ENCODE measurements at places on chromosomes 1 and 21.
A peak's percentile ranks its signal among the peaks of the same experiment; 100 is the strongest.

DNA sequence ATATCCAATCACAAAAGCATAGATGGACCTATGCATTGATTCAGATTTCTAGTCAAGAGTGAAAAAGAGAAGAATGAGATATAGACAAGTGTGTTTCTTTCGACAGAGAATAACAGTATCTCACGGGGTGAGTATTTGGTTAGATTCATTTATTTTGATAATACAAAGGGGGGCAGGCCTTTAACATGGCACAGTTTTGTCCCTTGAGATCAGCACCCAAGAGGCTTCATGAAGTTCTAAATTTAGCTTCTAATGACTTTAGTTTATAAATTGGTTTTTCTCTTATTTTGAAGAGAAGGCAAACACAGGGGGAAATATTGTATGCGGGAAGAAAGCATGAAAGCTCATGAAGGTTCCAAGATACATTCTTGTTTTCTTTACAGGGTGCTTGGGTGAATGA is at the start of gene OR1C1:
TSS of gene OR1C1 (minus strand) at position 101 of the 400 bp plus-strand sequence. CDS start 2,150 bp downstream, outside the sequence.
- no peak for DNase-seq

GRCh38 chr1:1285611-1286311 is 5.5 kb downstream of the SCNN1D start:
- peak; percentile 44 for DNase-seq

GRCh38 chr1:205456868-205457745 is 1.3 kb upstream of the BLACAT1 start:
- DNase-seq = no peak

GRCh38 chr1:25760871-25761270 is 39.1 kb upstream of the SELENON start:
- no peak for DNase-seq

GRCh38 chr1:89894210-89895201 is 73.7 kb downstream of the LRRC8D start:
- DNase-seq = no peak

- no peak for DNase-seq
These were observed 6.9 kb upstream of the SRP9 start for GRCh38 chr1:225770561-225771248.

- DNase-seq = no peak
These were observed 51.4 kb downstream of the RHBG start for GRCh38 chr1:156420205-156421061.

- DNase-seq = no peak
These were observed 67.3 kb downstream of the URB2 start for GRCh38 chr1:229693129-229693900.

- DNase-seq = no peak
These were observed 69.6 kb downstream of the LHX4 start for GRCh38 chr1:180299479-180300221.

DNA sequence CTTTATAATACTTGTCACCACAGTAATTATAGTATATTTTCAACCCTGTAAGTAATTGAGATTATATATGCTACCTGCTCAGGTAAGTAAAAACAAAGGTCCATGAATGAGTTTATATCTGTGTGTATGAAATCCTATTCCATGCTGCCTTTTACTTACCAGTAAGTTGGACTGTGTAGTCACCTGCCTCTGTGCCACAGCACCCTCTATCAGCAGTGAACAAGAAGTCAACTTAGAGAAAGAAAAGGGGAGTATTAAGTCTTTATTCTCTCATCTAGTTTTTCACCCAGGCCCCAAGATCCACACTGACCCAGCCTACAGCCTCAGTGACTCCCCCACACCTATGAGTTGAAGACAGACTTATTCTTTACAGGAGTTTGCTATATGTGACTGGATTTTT is 36.9 kb upstream of the IFI16 start:
- no peak for DNase-seq

DNA sequence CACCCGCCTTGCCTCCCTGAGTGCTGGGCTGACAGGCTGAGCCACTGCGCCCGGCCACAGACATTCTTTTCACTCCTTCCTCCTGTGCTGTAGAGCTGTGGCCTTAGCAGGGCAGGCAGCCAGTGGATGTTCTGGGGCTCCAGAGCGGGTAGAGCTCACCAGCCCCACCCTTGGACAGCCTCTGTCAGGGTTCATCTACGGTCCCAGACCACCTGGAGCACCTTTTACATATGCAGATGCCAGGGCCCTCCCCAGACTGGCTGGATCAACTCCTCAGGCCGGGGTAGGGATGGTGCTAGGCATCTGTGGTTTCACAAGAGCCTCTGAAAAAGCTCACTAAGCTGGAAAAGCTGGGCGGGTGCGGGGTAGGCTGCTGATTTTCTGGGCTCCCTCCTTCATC is 4.6 kb downstream of the ATP13A2 start:
- no peak for DNase-seq

DNA sequence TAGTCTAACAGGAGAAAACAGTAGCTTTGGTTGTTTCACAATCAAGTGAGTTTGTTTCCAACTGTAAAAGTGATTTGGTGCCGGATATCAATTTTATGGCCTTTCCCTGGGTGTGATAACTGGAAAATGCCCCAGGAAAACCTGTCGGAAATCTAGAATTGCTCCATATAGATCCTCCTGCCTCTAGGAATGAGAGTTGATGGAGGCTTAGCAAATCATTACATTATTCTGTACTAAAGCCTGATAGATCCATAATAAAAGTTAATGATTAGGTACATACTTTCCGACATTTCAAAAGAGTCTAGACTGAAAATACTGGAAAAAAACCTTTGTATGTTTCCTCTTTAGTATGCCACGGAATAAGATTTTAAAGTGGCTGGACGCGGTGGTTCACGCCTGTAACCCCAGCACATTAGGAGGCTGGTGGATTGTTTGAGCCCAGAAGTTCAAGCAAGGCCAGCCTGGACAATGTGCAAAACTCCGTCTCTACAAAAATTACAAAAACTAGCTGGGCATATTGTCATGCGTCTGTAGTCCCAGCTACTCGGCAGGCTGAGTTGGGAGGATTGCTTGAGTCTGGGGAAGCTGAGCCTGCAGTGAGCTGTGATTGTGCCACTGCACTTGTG is 70.0 kb upstream of the SLC45A1 start:
- DNase-seq = no peak

DNA sequence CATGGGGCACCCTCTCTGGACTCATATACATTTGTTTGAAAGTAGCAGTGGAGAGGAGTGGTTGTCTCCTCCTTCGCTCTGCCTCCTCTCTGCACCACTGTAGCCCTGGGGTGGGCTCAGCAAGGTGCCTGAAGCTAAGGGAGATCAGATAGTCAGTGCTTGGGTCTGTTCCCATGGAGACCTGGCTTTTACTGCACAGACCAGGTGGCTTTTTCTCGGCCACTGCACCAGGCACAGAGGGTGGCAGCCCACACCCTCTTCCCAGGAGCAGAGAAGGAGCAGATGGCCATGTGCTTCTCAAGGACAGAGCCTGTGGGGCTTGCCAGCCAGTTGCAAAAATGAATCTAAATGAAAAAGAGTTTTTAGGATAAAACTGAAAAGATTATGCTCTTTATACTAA is 123.4 kb upstream of the KCNK1 start:
- DNase-seq = no peak

DNA sequence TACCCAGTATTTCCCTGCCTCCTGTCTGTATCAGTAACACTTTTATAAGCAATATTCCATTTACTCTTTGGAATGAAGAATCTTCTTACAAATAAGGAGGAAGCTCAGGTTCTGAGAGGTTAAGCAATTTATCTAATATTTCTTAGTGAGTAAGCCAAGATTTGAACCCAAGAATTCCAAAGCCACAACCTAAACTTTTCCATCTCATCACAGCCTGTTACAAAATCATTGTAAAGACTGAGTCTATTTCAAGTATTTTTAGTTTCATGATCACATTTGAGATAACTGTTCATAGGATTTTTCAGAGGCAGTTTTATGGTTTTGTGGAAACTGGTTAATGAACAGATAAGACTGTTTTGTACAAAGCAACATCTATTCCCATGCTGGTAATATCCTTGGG is 29.8 kb upstream of the HHAT start:
- DNase-seq = no peak

- no peak for DNase-seq
These were observed 1.5 kb downstream of the NAXE start for GRCh38 chr1:156592910-156593660.

DNA sequence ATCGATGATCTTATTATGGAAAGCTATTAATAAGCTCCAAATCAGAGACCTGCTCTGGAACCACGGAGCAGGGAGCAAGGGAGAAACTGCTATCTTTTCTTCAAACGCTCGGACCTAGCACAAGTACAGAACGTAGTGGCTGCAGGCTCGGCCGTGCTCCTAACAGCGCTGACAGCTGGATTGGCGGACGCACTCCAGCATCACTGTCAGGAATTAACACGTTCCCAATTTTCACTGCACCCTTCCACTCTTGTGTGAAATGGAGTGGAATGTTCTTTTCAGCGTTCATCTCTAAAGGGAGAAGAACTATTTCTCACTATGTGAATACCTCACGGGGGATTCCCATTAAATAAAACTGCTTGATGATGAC is 106.9 kb downstream of the ZNF281 start:
- no peak for DNase-seq

- DNase-seq = no peak
These were observed 31.4 kb downstream of the ZBTB17 start for GRCh38 chr1:15944308-15945010.

All from left colon (tissue), 2 donors.